ENCODE measurements at places on chromosomes 11 and 22.

DNA sequence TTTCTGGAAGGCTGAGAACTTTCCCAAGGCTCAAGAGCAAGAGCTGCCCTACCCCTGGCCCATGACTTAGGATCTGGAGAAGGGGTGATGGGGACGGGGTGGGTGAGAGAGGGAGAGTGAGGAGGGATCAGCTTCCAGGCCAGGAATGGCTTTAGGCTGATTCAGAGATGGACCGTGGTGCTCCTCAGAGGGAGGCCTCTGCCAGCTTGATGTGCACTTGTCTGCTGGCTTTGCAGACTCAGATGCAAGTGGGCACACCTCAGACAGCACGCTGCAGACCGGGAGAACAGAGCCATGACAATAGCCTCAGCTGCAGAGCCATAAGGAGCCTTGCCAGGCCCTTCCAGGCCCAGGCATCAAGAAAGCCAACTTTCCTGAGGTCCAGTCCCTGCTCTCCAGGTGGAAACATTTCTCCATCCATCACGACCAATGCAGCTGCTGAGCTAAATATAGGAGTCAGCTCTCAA, 41.3 kb downstream of the ALX4 start:
- no peak for DNase-seq

DNA sequence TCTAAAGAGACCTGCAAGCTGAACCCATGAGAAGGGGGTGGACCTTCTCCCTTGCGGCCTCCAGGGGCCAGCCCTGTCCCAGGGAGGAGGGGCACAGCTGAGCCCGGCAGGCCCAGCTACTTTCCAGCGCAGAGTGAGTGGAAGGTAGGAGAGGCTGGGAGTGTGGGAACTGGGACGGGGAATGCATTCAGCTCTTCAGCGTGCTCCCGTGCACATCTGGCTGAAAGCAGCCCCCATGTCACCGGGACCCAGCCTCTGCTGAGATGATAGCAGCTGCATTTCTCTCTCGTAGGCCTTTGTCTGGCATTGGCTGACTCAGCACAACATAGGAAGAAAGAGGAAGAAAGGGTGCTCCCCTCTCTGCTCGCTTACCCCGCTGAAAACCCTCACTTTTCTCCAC, 951.5 kb downstream of the TBC1D22A start:
- no peak for DNase-seq

GRCh38 chr11:64298966-64299846, 952 bp upstream of the CATSPERZ start:
- DNase-seq, result peak; percentile 41

GRCh38 chr22:43346521-43346929, 3.4 kb upstream of the SCUBE1 start:
- DNase-seq, result peak; percentile 30

DNA sequence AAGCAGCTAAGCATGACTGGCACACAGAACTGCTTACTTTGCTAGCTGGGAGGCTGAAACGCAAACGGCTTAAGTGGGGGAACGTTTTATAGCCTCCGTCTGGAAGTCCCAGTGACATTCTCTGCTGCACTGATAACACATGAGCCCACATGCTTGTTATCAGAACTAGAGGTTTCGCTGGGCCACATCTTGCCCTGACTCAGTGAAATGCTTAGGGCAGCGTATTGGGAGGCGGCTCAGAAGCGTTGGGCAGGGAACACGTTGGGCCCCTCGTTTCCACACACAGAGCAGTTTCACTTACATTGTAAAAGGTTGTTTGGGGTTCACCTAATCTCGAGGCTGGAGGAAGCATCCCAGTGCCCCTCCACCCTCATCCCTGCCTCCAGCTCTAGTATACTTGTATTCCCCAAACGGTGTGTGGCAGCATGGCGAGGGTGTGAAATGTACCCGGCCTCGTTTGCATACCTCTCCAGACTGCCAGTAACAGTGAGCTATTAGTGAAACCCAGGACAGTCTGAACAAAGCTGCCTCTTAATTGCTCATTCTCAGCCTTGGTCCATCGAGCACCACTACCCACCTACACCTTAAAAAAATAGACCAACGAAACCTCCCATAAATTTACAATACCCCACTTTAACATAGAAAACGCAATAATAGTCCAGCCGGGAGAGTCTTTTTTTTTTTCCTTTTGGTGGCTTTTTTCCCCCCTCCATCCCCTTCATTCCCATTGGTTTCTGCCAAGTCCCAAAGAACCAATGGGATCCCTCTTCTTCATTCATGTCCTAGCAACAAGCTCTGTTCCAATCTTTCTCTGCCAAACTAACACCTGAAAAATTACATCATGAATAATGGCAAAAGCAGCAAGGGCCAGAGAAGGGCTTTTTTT, 218.8 kb upstream of the SORL1-AS1 start:
- DNase-seq, result peak; percentile 54
